ENCODE measurements at places on chromosomes 4 and X.
A peak's percentile ranks its signal among the peaks of the same experiment; 100 is the strongest.

DNA sequence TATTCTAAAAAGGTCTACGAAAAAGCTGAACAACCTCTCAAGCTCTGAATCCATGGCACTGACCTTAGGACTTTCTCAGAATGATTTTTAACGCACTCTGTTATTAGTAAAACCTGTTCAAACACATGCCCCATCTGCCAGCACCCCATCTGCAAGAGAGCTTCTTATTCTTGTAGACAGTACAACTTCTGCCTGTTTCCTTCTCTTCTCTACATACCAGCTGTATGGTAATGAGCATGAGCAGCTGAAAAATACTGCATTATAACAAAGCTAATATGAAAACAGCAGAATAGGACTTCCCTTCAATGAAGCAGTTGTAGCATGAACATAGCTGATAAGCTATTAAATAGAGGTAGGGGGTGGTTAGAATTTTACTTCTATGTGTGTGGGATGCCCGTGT is 167.9 kb downstream of the FBXW7 start:
- DNase-seq = no peak

DNA sequence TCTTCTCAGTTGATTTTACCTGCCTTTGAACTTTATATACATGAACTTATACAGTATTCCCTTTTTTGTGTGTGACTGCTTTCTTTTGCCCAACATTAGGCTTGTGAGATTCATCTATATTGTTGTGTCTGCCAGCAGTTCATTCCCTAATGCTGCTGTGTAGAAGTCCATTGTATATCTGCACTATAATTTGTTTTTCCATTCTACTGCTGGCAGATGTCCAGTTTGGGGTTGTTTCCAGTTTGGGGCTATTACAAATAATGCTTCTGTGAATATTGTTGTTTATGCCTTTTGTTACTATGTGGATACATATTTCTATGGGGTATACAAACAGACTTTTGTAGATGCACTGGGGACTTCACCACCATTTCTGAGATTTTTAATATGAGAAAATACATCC is 268.4 kb downstream of the DCTD start:
- no peak for DNase-seq

DNA sequence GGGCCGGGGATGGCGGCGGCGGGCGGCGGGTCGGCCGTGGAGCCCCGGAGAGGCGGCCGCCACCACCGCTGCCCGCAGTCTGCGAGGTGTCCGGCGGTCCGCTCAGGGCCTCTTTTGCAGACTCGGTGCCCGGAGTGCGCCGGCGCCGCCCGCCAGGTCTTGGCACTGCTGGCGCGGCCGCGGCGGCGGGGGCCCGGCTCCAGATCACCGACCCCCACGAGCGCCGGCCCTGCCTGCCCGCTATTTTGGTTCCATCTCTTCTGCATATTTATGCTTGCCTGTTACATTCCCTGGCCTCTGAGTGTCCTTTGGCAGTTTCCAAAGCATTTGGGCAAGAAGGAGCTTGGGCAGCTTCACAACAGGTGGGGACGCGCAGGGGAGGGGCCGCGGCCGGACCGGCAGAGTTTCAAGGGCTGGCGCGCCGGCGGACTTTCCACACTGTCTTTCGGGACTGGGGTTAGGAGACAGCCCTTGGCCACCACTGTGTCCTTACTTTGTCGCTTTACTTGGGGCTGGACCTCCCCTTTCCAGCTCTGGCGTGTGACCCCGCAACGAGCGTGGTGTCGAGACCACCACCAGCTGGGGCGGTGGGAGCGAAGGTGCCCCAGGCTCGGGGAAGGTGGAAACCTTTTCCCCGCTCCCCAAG is 668 bp upstream of the TAPT1 start:
- no peak for DNase-seq

DNA sequence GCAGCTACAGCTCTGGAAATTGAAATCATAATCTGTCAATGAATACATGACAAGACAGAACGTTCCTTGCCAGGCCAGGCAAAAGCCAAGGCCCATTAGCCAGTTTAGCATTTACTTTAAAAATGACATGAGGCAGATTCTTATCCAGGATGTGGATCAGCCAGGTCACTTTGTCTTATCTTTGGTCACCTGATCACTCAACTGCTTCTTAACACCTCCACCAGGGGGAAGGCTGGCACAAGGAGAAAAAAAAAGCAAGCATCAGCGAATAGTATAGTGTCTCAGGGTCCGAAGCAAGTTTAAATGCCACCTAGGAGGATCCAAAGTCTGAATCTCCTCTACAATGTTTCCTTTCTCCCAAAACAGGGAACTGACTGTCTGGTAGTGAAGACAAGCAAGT is 18.8 kb downstream of the ATP1B4 start:
- no peak for DNase-seq

DNA sequence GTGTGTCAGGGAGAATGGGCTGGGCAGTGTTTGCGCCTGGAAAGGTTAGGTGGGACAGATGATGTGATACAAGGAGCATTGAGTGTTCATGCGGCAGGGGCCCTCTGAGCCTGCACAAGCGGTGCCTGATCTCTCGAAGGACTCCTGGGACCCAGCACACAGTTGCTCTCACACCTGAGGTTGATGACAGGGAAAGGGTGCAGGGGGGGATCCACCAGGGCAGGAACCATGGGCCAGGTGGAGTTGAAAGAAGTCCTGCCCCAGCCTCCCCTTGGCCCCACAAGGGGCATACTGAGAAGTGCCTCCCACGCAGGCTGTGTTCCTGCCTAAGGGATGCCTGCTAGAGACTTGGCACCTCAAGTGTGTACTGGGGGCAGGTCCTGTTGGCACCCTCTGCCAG is 33.1 kb downstream of the TKTL1 start:
- no peak for DNase-seq

DNA sequence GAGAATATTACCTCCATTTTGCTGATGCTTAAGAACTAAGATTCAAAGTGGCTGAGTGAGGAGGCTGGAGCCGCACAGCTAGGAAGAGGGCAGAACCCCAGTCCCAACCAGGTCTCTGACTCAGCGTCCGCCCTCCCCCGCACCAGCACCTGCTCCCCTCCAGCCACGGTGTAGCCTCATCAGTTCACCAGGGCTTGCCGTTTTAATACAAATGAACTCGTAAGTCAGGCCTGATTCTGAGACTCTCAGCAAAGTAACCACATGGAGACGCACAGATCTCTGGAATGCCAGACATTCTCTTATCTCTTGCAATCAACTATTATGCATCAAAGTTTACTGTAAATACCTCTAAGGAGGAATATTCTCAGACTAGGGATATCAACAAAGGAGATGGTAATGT is 52.4 kb downstream of the ENPP6 start:
- no peak for DNase-seq

- DNase-seq = no peak
These were observed 9.2 kb downstream of the VSIG4 start for GRCh38 chrX:66030505-66031317.

DNA sequence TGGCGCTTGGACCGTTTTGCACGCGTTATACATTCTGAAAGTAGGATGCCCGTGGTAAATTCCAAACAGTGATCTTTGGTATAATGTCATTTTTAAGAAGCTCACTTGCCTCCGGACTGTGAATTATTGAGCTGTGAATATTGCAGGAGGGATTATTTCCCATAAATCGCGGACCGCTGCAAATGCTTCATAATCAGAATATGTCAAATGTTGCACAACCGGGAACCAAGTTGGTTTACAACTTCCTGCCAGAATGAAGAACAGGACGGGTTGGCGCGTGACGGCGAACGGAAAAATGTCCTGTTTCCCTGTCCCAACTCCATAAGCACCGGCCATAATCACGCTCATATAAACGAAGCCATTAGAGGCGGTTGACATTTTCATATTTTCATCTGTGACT is 67.6 kb downstream of the SHOX start:
- DNase-seq = no peak

DNA sequence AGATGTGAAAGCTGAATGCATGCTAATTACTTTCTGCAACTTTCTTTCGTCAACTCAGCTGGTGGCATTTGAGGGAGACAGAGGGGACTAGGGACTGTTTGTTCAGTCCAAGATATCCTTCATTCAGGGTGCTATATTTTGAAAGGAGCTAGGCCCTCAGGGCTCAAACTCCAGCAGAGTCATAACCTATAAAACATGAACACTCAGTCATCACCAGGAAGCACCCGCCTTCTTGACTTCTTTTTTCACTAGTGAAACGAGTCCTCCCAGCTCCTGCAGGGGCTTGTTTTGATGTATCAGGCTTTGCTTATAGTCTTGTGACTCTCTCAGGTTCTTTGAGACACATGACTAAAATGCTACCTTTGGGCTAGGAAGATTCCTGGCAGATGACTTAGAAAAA is 230.6 kb downstream of the PCDH7 start:
- no peak for DNase-seq

DNA sequence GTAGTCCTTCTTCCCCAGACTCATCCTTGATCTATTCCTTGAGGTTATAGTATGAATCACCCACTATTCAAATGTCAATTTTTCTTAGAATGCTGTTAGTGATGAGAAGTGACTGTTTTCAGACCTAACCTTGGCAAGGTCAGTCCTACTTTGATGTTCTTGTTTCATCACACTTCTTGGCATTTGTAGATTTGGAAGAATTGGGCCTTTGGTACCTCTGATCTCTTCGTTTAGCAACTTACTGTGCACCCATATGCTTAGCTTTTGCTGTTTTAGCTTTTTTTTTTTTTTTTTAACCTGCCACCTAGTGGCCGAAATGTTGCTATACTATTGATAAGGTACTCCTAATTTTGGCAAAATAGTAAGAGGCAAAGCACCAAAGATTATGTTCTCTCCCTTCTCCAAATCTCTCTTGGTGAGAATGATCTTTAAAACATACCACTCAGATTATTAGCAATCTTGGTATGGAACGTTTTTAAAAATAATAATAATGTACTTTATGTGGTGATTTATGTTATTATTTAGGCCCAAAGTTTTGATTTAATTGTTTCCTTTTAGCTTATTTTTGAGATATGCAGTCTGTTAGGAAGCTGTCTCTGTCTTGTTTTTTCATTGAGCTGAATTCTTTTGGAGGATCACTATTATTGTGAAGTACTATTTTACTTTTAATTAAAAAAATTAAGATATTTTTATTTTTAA is 16.6 kb downstream of the DCK start:
- DNase-seq = peak; percentile 31

- no peak for DNase-seq
These were observed 305.2 kb upstream of the ARSJ start for GRCh38 chr4:114284629-114285028.

GRCh38 chr4:120923207-120923522 is 639 bp upstream of the PRDM5 start:
- DNase-seq = no peak

DNA sequence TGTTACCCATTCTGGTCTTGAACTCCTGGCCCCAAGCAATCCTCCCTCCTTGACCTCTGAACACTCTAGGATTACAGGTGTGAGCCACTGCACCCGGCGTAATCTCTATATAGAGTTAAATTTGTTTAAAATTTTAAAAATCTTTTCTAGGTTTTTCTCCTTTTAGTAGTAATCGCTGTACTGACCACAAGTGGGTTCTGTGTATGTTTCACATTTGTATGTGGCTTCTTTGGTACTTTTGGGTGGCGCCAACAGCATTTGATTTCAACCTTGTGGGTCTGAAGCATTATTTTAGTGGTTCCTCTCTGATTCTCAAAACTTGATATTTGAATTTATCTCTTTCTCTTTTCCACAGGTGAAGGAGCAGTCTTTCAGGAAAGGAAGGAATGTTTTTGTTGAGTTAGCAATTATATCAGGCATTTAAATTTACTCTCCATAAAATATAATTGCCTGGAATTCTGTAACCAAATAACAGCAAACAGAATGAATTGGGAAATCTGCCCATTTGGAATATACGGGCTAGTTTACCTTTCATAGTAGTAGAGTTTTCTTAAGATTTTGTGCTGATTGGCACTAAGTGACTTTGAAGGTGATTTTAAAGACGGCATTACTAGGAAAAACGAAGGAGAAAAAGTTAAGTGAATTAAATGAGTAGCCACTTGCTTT is 29.5 kb downstream of the ARHGAP10 start:
- DNase-seq = no peak

- no peak for DNase-seq
These were observed 175.5 kb downstream of the RAPGEF2 start for GRCh38 chr4:159278399-159278798.

GRCh38 chrX:149511081-149511480 is 6.0 kb upstream of the IDS start:
- no peak for DNase-seq

GRCh38 chrX:103356130-103356798 is at the start of gene TCEAL9:
TCEAL9 (plus strand) TSS chrX:103356506; CDS start chrX:103357685, 1,179 bp downstream.
- peak; percentile 57 for DNase-seq

GRCh38 chrX:50082741-50083140 is 118.1 kb downstream of the AKAP4 start:
- no peak for DNase-seq

- DNase-seq = no peak
These were observed 139.2 kb upstream of the AADAT start for GRCh38 chr4:170229006-170229405.

DNA sequence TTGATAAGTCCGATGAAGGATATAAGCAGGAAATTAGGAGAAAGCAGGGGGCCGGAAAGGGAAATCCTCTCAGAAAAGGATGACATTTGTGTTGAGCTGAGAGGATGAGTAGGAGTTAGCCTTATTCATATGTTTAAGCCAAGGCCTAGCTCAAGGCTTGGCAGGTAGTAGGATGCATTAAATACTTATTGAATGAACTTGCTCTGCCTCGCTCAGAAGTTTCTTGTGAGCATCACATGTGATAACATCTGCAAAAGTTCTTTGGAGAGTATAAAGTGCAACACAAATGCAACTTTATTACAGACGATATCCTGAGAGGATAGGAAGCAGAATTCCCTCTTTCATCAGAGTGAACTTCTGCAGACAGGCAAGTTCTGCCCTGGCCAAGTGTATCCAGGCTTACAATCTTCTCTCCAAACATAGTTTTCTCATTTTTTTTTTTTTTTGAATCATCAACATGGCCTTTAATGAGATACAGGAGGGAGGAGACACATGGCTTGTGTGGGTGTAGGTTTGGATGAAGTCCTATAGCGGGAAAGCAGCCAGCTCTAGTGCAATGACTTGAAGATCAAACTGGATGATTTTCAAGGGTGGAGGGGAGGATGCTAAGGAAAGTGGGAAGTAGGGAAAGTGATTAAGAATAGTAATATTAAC is 48.1 kb downstream of the LUZP4 start:
- no peak for DNase-seq

DNA sequence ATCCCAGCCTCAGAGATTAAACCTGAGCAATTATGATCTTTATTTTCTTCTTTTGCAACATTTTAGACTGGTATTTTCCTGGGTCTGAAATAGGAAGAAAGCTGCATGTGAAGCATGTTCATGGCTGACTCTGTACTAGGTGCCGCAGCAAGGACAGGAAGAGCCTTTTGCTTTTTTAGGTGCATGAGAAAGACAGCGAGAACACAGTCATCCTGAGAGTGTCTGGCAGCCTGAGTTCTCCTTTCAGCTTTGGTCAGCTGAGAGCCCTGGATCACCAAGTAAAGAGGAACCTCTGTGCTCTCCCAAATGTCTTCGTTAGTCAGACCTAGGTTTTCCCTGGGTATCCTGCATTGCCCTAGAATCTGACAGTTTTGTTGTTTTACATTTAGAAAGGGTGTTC is 29.8 kb downstream of the FAM149A start:
- DNase-seq = no peak

DNA sequence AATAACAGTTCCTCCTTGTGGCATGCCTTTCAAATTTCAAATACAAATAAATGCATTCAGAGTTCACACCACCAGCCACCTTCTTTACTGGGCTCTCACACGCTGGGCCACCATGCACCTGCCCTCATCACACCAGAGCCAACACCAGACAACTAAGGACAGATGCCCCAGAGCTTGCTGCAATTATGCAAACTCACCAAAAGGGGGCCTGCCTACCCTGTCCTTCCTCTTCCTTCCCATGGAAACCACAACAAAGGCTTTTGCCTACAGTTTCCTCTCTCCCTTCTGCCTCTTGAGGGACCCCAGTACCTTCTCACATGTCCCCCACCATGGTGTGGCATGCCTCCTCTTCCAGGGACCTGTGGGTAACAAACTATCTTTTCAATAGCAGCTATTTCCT is 1333.9 kb upstream of the TENM3 start:
- DNase-seq = no peak

All from NCI-H446 (cell line).